Left ventricle myocardium inferior (tissue), 1 donor: ENCODE measurements at places on chromosomes 7 and 10. TPM values are rescaled to one million over a fixed set of nuclear protein-coding genes. Genes with fewer than 3 reads are reported as not detected.

Gene GAD2
- total RNA-seq = not detected

Gene PLAC9
- 34.3 TPM for total RNA-seq

Gene ZRANB1
- total RNA-seq = 25.3 TPM

DNA sequence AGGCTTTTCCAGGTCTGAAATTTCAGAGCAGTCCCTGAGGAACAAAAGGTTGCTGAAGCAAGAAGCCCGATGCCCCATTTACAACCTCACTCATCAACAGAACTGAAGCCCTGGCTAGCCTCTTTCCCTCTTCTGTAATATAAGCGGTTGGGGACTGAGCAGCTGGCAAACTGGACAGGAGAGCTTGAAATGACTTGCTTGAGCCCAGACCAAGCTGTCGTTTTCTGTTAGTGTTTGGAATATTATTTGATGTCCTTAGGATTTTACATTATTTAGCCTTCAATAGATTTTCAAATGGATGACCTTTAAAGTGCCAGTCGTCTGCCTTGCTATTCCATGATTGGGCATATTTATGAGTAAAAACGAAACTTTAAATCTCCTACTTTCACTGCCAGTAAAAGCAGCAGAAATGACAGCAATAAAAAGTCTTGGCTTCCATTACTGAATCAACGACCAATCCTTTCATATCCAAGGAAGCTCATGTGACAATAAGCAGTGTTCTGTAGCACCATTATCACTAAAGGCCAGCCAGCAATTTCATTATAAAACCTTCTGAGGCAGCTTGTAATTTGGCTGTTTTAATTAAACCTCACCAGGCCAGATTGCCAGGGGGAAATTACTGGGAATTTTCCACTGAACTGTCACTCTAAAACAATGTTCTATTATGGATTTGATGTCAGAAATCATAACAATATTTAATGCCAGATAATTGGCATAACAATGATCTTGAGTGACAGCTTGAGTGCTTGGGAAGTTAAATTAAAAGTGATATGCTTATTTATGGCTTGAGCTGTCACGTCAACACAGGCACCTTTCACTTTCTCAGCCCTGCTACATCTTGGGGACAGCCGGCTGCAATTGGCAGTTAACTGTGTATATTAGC, 85.9 kb downstream of the LSMEM1 start:
- peak overlapping the region; percentile 24 for H3K4me3 ChIP-seq
- H3K27ac ChIP-seq = peak overlapping the region; percentile 68
- no peaks in the 10 kb centered on the region for H3K27me3 ChIP-seq
- H3K36me3 ChIP-seq = no peaks in the 10 kb centered on the region
- H3K4me1 ChIP-seq = peaks cover 11% of the 10 kb centered on the region

DNA sequence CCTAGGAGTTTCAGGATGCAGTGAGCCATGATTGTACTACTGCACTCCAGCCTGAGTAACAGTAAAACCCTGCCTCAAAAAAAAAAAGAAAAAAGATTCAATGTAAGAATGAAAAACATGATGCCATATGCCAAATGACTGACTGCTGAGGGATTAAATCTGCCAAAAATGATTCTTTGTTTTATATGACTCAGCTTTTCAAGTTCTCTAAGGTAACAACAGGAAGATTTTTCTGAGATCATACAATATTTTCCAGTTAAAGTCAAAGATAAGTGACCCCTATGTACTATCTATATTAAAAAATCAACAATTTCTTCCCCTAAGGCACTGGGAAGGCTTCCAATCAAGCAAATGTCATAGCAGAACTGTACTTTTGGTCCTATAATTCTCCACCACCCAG, 271.2 kb upstream of the IMMP2L start:
- no peak overlapping the region for H3K27ac ChIP-seq
- peaks cover 30% of the 10 kb centered on the region for H3K36me3 ChIP-seq
- H3K4me3 ChIP-seq = no peak overlapping the region
- DNase-seq = no peak

GRCh38 chr10:112622786-112623185, 175.8 kb downstream of the VTI1A start:
- no peak for DNase-seq
- no peaks in the 10 kb centered on the region for H3K27me3 ChIP-seq
- no peak overlapping the region for H3K4me3 ChIP-seq
- no peaks in the 10 kb centered on the region for H3K36me3 ChIP-seq
- H3K27ac ChIP-seq = no peak overlapping the region
